ENCODE measurements at places on chromosomes 1 and 21. TPM values are rescaled to one million over a fixed set of nuclear protein-coding genes. Genes with fewer than 3 reads are reported as not detected.
A peak's percentile ranks its signal among the peaks of the same experiment; 100 is the strongest.

Gene ATP1A2
- 27.7 TPM for total RNA-seq

Gene UBL4B
- not detected for total RNA-seq

Gene OR6K3
- not detected for total RNA-seq

Gene MTARC1
- total RNA-seq = 8.1 TPM

Gene TINAGL1
- 506 TPM for total RNA-seq

Gene AADACL4
- total RNA-seq = not detected

Gene IFNLR1
- 0.42 TPM for total RNA-seq

Gene TCHHL1
- not detected for total RNA-seq

Gene EIF4G3
- 59.0 TPM for total RNA-seq

Gene TAF13
- total RNA-seq = 71.2 TPM

- DNase-seq = peak; percentile 66
- no peaks in the 10 kb centered on the region for H3K4me1 ChIP-seq
- H3K27me3 ChIP-seq = no peaks in the 10 kb centered on the region
- H3K4me3 ChIP-seq = peak overlapping the region; percentile 99
Measured at GRCh38 chr1:156114919-156115513, 505 bp downstream of the LMNA start.

DNA sequence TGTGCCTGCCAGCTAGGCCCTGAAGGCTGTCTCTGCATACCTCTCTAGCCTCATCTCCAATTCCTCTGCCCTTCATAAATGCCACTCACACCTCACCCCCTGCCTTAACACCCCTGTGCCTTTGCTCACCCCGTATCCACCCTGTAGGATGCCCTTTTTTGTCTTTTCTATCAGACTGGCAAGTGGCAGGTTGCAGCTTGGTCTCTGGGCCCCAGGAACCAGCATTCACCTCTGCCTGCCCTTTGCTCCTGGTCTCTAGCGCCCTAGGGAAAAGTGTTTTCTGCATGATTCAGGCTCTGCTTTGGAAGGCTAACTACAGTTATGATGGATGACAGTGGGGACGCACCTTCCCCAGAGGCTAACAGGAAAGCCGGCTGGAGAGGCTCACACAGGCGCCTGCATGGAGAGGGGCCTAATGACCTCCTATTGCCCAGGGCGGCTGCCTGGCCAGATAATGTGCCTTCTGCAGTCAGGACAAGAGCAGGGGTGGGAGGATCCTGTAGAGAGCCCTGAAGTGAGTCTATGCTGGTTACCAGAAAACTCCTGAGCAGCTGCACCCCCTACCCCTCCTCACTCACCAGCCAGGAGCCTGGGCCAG, 11.2 kb downstream of the KANK4 start:
- no peak overlapping the region for H3K4me3 ChIP-seq
- no peaks in the 10 kb centered on the region for H3K36me3 ChIP-seq
- H3K27me3 ChIP-seq = no peaks in the 10 kb centered on the region
- H3K4me1 ChIP-seq = no peaks in the 10 kb centered on the region
- H3K27ac ChIP-seq = no peak overlapping the region

DNA sequence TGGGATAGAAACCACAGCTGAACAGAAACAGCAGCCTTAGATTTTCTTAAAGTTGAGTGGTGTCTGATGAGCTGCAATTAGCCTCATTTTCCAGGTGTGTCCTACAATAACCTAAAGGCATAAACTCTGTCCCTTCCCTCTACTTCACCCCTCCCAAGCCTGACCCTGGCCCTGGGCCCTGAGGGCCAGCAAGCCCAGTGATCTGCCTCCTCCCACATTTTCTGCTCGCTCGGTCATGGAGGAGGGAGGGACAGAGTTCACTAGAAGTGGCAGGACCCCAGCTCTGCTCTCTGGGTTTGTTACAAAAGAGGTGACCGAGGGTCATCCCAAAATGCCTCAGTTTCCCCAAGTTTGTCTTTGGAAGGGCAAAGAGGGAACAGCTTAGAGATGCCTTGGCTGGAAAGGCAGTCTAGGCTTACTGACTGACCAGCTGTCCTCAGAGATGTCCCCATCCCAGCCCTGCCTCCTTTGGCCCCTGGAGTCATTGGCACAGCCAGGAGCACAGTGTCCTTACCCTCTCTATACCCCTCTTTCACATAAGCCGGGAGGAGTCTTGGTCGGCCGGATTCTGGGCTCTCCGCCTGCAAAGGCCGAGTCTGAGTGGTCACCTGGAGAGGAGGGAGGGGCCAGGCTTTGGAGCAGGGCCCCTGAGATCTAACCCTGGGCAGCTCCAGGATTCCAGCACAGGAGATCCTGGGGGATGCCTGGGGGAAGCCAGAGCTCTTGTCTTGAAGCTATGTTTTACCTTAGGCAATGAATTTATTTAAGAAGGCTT, 172.7 kb downstream of the PTPRU start:
- no peaks in the 10 kb centered on the region for H3K27me3 ChIP-seq
- no peak for DNase-seq
- H3K27ac ChIP-seq = no peak overlapping the region
- H3K36me3 ChIP-seq = no peaks in the 10 kb centered on the region
- H3K4me1 ChIP-seq = no peaks in the 10 kb centered on the region

- no peak for DNase-seq
- H3K4me1 ChIP-seq = no peaks in the 10 kb centered on the region
- no peak overlapping the region for H3K4me3 ChIP-seq
- no peaks in the 10 kb centered on the region for H3K27me3 ChIP-seq
- H3K27ac ChIP-seq = no peak overlapping the region
Measured at GRCh38 chr21:44352253-44352860, 1.1 kb upstream of the TRPM2 start.

- peaks cover 3% of the 10 kb centered on the region for H3K4me1 ChIP-seq
- peaks cover 8% of the 10 kb centered on the region for H3K36me3 ChIP-seq
- H3K27me3 ChIP-seq = no peaks in the 10 kb centered on the region
- no peak for DNase-seq
- H3K4me3 ChIP-seq = no peak overlapping the region
Measured at GRCh38 chr1:167774710-167775109, 52.9 kb downstream of the MPZL1 start.

- no peaks in the 10 kb centered on the region for H3K36me3 ChIP-seq
- no peak overlapping the region for H3K4me3 ChIP-seq
- H3K27ac ChIP-seq = no peak overlapping the region
- H3K27me3 ChIP-seq = no peaks in the 10 kb centered on the region
- DNase-seq = no peak
Measured at GRCh38 chr1:177858332-177858821, 111.5 kb downstream of the SEC16B start.

- H3K36me3 ChIP-seq = no peaks in the 10 kb centered on the region
- H3K27ac ChIP-seq = no peak overlapping the region
- no peak overlapping the region for H3K4me3 ChIP-seq
- no peaks in the 10 kb centered on the region for H3K4me1 ChIP-seq
- H3K27me3 ChIP-seq = no peaks in the 10 kb centered on the region
Measured at GRCh38 chr1:901108-901859, 22.4 kb upstream of the SAMD11 start.

- no peak for DNase-seq
- no peak overlapping the region for H3K4me3 ChIP-seq
- no peaks in the 10 kb centered on the region for H3K4me1 ChIP-seq
- no peaks in the 10 kb centered on the region for H3K27me3 ChIP-seq
Measured at GRCh38 chr1:231688989-231689388, 62.4 kb downstream of the DISC1 start.

DNA sequence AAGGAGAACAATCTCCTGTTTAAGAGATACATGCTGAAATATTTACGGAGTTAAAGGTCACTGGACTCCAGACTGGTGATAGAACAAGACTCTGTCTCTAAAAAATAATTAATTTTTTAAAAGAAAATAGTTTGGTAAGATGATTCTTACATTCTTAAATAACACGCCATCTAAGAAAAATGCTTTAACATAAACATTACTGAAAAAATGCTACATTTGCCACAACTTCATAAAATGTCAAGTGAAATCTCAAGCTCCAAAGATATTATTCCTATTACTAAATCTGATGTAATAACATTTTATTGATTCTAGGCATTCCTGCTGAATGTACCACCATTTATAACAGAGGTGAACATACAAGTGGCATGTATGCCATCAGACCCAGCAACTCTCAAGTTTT, 4.1 kb downstream of the ANGPTL3 start:
- no peak for DNase-seq
- H3K4me3 ChIP-seq = no peak overlapping the region
- no peaks in the 10 kb centered on the region for H3K36me3 ChIP-seq
- no peaks in the 10 kb centered on the region for H3K4me1 ChIP-seq
- no peak overlapping the region for H3K27ac ChIP-seq

DNA sequence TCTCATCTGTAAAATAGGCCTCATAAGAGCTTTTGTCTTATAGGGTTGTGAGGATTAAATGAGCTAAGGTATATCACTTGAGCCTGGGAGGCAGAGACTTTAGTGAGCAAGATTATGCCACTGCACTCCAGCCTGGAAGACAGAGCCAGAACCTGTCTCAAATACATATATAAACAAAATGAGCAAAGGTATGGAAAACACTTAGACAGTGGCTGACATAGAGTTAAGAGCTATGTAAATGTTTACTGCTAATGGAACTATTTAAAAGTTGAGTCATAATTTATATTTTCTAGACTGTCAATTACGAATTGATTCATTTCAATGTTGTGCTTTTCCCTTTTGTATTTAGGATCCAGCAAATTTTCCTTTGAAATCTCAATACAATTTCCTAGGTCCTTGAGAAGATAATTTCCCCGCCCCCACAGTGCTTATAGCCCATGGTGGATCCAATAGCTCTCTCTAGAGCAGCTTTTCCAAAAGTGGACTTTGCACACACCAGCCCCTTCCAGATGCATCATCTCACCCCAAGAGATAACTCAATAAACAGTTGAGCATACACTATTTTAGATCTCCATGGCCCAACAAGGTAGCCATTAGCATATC, 21.8 kb upstream of the RUNX3 start:
- H3K27me3 ChIP-seq = no peaks in the 10 kb centered on the region
- H3K4me1 ChIP-seq = no peaks in the 10 kb centered on the region
- no peaks in the 10 kb centered on the region for H3K36me3 ChIP-seq
- H3K4me3 ChIP-seq = no peak overlapping the region
- no peak overlapping the region for H3K27ac ChIP-seq
- DNase-seq = no peak

DNA sequence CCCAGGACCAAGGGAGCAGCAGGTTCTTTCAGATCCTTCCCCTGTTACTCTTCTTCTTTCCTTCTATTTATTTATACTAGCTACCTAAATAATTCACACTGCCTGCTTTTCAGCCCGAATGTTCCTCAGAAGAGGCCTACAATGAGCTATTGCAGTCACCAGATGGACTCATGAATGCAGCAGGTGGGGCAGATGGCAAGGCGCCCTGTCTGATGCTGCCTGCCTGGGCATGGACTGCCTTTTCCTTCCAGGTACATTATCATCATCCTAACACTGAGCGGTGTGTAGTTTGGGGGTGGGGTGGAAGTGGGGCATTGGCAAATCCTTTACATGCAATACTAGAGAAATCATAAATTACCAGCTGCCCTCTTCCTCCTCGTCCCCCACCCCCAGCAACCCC, 17.6 kb downstream of the ESRRG start:
- no peaks in the 10 kb centered on the region for H3K27me3 ChIP-seq
- no peak overlapping the region for H3K4me3 ChIP-seq
- H3K27ac ChIP-seq = no peak overlapping the region
- no peaks in the 10 kb centered on the region for H3K4me1 ChIP-seq
- no peak for DNase-seq

- H3K27me3 ChIP-seq = no peaks in the 10 kb centered on the region
- no peak overlapping the region for H3K4me3 ChIP-seq
- H3K27ac ChIP-seq = no peak overlapping the region
- DNase-seq = no peak
Measured at GRCh38 chr1:107479865-107480350, 339.1 kb downstream of the NTNG1 start.

GRCh38 chr1:67314696-67315095, 7.0 kb downstream of the IL12RB2 start:
- H3K4me3 ChIP-seq = no peak overlapping the region
- DNase-seq = no peak
- H3K27me3 ChIP-seq = no peaks in the 10 kb centered on the region
- H3K27ac ChIP-seq = no peak overlapping the region

DNA sequence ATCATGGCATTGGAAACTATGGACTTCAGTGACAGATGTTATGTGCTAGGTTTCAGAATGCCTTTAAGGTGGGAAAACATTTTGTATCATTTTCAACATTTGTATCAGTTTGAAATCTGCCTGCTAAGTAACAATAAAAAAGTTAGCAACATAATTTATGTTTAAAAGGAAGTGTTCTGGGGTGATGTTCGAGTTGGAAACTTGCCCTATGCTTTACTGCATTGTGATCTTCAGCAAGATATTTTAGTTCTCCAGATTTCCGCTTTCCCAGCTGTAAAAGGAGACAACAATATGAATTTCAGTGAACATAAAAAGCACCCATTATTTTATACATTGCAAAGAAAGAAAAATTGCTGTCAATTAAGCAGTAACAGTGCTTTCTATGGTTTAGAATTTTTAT, 187.4 kb downstream of the DISC1 start:
- H3K4me3 ChIP-seq = no peak overlapping the region
- no peak for DNase-seq
- H3K4me1 ChIP-seq = no peaks in the 10 kb centered on the region
- no peaks in the 10 kb centered on the region for H3K36me3 ChIP-seq
- no peak overlapping the region for H3K27ac ChIP-seq

DNA sequence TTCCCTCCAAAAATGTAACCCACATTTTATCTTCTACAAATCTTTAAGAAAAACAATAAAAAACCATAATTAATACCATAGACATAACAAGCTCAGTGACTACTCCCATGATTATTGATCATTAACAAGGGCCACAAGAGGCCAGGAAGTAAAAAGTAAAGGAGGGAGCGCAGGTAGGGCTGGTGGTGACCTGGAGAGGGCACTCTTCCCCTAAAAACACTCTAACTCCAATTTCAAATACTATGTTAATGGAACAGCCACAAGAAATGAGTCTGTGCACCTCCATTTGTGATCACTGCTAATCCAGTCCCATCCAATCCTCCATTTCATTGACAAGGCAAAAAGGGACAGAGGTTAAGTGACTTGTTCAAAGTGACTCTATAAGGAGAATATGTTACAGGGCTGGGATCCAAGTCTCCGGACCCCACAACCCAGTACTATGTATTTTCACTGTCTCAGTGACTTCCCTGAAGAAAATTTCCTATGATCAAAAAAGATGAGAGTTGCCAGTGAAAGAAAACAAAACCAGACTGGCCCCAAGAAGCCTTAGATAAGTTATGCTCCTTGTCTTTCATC, 41.2 kb upstream of the CFAP298 start:
- H3K4me1 ChIP-seq = no peaks in the 10 kb centered on the region
- no peak for DNase-seq
- no peak overlapping the region for H3K4me3 ChIP-seq
- H3K27ac ChIP-seq = no peak overlapping the region

DNA sequence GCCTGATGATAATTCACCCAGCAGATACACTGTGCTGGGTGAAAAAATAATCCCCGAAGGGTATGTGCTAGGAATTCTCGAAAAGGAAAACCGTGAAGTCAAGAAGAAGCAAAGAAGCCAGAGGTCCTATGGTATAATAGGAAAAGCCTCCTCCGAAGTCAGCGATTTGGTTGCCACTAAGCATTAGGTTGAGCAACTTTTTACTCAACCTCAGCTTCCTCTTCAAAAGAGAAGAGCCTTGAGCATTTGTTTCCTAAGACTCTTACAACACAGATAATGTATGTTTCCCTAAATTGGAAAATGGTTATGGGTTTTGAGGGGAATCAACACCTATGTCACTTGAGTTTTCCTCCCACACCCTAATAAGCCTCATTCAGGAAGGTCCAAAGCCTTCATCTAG, 21.3 kb upstream of the MNDA start:
- H3K36me3 ChIP-seq = no peaks in the 10 kb centered on the region
- H3K4me1 ChIP-seq = no peaks in the 10 kb centered on the region
- no peak overlapping the region for H3K27ac ChIP-seq
- no peaks in the 10 kb centered on the region for H3K27me3 ChIP-seq

All from aorta (tissue), 5 donors.